ENCODE measurements at places on chromosomes 2 and 18.

DNA sequence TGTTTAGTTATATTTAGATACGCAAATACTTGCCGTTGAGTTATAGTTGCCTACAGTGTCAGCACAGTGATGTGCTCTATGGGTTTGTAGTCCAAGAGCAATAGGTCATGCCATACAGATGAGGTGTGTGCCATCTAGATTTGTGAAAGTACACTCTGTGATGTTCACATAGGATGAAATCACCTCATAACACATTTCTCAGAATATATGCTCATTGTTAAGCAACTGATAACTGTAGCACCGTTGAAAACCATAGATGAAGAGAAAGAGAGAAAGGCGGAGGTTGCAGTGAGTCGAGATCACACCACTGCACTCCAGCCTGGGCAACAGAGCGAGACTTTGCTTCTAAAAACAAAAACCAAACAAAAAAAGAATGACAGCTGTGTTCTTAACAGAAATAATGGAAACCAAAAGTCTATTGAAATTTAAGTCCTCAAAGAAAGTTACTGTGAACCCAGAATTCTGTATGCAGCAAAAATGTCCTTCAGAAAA is 9.5 kb downstream of the DGKD start:
- no peak for DNase-seq

DNA sequence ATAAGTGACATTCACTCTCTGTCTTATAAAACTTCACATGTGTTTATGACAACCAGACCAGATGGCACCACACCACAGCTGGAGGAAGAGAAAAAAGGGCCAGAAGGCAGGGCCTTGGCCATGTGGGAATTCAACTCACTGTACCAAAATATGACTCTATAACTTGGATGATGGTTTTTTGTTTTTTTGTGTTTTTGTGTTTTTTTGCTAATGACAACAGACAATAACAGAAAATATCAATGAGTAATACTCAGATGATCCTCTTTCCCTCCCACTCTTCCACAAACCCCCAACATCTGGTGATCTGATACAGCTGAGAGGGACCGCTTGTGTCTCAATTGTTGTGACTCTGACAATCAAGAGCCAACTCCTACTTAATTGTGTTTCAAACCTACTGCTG is 12.4 kb downstream of the NMI start:
- DNase-seq = no peak

DNA sequence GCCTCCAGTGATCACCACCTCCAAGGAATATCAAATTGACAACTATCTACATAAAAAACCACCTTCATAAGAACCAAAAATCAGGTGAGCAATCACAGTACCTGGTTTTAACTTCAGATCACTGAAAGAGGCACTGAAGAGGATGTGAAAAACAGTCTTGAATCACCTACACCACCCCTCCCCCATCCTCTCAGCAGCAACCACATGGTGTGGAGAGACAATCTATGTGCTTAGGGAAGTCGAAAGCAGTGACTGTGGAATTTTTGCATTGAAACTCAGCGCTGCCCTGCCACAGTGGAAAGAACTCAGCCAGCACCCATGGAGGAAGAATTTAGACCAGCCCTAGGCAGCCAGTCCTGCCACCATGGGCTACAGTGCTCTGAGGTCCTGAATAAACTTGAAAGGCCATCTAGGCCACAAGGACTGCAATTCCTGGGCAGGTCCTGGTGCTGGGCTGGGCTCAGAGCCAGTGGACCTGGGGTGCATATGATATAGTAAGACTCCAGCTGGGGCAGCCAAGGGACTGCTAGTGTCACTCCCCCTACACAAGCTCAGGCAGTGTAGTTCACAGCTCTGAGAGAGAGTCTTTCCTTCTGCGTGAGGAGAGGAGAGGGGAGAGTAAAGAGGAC is 75.6 kb downstream of the ATL2 start:
- no peak for DNase-seq

DNA sequence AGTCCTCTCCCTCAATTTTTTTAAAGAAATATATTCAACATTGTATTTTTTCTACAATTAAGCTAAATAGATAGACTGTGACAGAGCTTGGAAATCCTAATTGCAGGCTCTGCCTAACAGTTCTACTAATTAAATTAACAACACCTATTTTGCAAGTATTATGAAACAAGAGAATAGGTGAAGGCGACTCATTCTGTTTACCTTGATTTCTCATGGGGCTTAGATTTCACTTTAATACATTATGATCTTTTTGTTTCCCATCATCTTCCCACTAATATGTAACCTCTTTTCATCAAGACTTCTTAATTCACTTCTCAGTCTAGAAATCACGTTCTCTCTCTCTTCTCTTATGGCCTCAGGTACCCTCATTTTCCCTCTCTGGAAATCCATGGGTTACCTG is 42.7 kb upstream of the TANK start:
- DNase-seq = no peak

DNA sequence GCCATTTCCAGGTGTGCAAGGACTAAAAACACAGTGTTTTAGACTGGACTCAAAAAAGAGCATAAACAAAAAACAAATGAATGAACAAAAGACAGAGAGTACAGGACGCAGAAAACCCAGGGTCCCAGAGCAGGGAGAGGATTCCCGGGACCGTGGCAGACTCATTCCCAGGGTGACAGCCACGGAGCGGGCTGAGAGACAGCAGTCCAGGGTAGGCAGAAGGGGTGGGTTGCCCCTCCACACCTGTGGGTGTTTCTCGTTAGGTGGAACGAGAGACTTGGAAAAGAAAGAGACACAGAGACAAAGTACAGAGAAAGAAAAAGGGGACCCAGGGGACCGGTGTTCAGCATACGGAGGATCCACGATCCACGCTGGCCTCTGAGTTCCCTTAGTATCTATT is 273.4 kb downstream of the EIPR1 start:
- no peak for DNase-seq

DNA sequence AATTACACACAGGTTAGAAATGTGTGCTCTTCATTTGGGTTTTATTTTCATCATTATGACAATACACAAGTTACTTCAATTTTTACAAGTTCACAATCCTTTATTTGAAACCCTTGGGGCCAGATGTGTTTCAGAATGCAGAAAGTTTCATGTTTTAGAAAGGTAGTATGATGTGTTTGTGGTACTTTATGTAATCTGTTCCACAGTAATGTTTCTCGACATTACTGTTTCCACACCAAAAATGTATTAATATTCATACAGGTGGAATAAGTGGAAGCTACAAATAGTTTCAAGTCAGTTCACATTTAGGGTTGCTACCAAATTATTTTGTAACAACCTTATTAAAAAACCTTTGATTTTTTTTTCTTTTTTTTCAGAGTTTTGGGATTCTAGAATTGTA is 10.4 kb downstream of the UBE2E3 start:
- no peak for DNase-seq

- DNase-seq = no peak
These were observed 1305.5 kb upstream of the NXPH2 start for GRCh38 chr2:140085674-140086073.

- DNase-seq = no peak
These were observed 139.8 kb downstream of the RBMS1 start for GRCh38 chr2:160353813-160354212.

DNA sequence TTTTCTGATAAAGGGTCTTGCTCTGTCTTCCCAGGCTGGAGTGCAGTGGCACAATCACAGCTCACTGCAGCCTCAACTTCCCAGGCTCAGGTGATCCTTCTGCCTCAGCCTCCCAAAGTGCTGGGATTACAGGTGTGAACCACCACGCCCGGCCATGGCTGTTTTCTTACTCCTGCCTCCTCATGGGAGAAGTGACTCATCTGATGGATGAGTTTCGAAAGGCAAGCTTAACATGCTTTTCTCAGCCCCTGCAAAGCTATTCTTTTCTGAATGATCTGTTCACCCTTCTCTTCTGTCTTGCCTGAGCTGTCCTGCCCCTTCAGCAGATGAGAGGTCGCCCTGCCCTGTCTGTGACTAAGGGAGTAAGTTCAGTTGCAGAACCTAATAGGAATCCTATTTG is 929 bp upstream of the CREG2 start:
- no peak for DNase-seq

- DNase-seq = no peak
These were observed 142.0 kb upstream of the DNMT3A start for GRCh38 chr2:25483607-25484266.

DNA sequence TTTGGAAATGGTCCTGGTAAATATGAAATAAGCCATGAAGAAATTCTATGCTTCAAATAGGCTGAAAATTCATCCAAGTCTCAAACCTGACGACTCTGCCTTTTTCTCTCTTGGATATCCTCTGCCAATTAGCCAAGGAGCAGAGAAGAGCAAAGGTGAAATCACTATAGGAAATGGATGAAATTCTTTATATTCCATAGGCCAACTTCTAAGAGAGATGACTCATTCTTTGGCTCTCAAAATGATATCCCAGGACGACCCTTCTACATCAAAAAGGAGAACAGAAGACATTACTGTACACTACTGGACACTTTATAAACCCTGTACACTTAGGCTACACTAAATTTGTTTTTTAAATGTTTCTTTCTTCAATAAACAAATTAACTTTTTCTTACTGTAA is 22.7 kb downstream of the PDE1A start:
- DNase-seq = no peak

DNA sequence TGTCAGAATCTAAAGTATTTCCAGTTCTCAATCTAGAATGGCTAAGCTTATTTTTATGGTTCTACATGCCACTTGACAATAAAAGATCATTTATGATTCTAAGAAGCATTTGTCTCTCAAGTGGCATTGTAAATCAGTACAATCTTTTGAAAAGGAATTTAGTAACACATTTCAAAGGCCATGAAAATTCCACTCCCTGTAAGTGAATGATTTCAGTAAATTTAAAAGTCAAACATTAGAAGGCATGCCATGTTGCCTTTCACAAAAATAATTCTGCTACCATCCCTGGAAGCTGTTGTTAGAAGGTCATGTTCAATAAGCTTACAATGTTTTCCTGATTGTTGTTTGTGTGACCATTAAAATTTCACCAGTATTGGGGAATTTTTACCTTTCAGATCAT is 142.9 kb downstream of the RPIA start:
- DNase-seq = no peak

DNA sequence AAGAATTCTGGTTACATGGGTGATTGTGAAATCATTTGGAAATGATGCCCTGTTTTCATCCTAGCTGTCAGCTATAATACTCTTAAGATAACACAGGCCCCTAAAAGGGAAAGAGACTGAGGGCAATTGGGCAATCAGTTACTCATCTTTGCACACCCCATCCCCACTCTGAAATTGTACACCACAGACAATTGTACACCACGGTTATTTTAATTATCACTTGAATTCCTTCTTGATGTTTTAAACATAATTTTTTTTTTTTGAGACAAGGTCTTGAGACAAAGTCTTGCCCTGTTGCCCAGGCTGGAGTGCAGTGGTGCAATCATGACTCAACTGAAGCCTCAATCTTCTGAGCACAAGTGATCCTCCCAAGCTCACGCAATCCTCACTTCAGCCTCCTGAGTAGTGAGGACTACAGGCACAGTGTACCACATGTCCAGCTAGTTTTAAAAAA is 862.4 kb upstream of the ACVR2A start:
- no peak for DNase-seq

DNA sequence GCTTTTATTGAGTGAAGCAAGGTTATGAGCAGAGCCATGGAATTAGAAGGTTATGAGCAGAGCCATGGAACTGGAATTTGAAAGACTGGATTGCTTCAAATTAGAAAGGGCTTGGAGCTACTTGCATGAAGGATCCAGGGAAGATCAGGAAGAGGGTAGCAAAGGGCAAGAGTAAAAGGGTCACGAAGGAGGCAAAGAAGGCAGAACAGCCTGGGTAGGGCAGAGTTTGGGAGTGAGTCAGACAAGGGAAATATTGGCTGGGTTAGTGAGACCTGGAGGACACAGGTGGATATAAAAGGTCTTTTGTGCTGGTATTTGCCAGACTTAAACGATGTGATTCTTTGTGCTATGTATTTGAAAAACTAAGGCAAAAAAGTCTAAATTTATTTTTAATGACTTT is 65.0 kb downstream of the SEMA4F start:
- DNase-seq = no peak

GRCh38 chr2:38037325-38037724 is 38.6 kb downstream of the CYP1B1 start:
- DNase-seq = no peak

- DNase-seq = no peak
These were observed 90.6 kb upstream of the EFEMP1 start for GRCh38 chr2:56014046-56014730.

DNA sequence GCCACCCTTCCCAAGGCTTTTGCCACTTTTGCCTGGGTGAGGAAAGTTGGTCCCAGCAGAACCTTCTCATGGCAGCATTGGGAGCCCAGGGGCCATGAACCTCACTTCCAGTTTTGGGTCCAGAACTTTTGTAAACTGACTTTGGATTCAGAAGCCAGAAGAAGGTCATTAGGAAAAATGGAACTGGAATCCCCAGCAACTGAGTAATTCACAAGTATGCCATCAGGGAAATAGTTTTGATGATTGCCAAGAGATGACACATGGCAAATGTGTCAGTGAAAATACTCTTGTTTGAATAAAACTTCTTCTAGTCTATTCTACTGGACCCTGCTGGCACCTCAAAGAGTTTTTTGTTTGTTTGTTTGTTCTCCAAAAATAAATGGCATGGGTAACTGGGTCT is 203.7 kb downstream of the SETBP1 start:
- no peak for DNase-seq

- DNase-seq = no peak
These were observed 487.6 kb downstream of the THSD7B start for GRCh38 chr2:137252934-137253333.

GRCh38 chr2:231361701-231362554 is 33.6 kb upstream of the B3GNT7 start:
- peak; percentile 24 for DNase-seq

GRCh38 chr2:63983986-63984605 is 35.1 kb downstream of the VPS54 start:
- DNase-seq = no peak

GRCh38 chr2:212539072-212539880 is 674 bp upstream of the ERBB4 start:
- no peak for DNase-seq

DNA sequence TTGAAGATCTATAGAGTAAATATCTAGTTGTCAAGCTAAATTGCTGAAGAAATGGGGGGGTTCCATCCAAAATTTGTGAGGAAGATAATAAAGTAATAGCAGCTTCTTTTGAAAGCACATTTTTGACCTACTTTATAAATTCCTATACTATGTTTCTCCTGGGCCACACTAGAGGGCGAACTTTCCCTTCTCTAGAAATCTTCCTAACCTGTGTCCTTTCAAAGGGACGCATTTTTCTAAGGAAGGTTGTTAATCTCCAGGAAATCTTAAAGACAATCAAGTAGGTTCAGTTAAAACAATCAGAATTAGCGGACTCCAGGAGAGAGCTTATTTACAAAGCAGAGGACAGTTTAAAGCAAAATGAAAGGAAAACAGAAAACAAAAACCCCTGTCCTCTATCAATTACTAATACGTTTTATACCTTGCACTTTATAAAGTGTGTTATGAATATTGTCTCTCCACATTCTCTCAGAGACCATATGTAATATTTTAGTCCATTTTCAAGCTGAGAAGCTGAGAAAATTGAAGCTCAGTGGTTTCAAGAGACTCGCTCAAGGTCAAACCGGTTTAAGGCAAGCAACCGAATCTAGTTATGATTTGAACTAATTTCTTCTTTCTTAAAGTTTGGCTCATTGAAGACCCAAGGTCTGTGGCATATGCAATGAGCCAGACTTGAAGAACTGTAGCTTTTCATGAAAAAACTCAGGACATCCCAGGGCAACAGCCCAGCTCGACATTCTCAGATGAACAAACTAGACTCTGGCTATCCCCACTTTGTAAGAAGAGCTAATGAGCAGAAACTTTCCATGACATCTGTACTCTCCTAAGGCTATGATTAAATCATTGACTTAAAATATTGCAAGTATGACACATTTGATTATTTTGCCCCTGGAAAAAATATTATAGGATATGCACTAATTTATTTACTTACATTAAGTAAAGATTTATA is 273.6 kb downstream of the PAX3 start:
- no peak for DNase-seq

GRCh38 chr2:176083796-176084261 is at the start of gene EVX2:
Gene EVX2, minus strand, starts transcription at chr2:176083962. Its CDS starts 186 bp downstream, at chr2:176083776.
- no peak for DNase-seq

Data from CD4-positive, alpha-beta T cell treated with Interleukin-12 subunit alpha and Interleukin-12 subunit beta, for 1 hour (primary cell).